ENCODE measurements at places on chromosomes 2 and 18.

DNA sequence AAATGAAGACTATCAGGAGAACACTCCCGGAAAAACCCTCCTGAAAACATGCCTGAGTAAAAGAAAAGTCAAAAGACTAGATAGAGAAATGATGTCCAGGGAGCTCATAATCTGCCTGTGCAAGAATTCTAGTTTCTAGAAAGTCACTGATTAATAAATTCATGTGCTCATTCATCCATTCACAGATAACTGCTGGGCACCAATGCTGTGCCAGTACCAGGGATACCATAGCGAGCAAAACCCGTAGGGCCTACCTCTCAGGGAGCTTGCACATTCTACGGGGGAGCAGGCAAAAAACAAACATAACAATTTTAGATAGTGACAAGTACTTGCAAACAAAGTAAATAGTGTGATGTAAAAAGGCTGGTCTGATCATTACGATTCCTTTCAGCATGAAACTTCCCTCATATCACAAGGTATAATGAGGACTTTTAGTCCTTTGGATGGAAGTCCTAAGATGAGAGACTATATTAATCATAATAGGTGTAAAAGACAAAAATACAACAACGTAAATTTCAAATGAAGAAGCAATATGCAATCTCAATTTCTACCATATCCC lies 289.9 kb downstream of the AFF3 start:
- no peak for DNase-seq

DNA sequence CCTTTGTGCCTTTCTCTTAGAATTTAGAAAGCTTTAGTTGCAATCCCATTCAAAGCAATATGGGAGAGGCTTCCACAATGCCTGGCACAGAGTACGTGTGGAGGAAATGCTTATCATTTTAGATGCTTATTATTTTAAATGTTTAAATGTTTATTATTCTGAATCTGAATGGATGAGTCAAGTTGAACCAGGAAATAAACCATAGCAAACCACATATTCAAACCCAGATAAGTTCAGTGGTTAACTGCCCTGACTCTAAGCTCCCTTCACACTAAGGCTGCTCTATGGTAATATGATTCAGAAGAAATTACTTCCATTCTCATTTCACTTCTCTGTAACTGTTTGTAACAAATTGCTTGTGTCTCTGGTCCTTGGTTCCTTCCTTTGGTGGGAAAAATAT lies 5.2 kb upstream of the PPP4R1 start:
- DNase-seq = no peak

GRCh38 chr2:28250006-28250405 lies 142.7 kb upstream of the FOSL2 start:
- DNase-seq = no peak

- DNase-seq = no peak
Observed at GRCh38 chr2:27079233-27080139, 1.1 kb downstream of the EMILIN1 start.

DNA sequence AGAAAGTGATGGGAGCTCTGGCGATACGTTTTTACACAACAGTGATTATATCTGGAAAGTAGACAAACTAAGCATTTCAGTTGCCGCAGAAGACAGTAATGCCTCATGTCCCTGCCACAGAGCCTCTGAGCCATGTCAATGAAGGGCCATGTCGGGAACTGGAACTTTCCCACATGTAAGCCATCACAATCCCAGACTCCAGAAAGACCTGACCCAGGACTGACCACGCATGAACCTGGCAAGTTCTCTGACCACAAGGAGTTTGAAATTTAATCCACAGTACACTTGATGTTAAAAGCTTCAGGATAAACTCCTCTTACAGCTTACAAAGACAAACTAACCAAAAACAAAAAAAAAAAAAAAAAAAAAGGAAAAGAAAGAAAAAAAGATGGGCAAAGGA lies 267.3 kb downstream of the SLC8A1 start:
- no peak for DNase-seq

GRCh38 chr18:22211657-22212056 lies 42.3 kb downstream of the GATA6 start:
- DNase-seq = no peak

DNA sequence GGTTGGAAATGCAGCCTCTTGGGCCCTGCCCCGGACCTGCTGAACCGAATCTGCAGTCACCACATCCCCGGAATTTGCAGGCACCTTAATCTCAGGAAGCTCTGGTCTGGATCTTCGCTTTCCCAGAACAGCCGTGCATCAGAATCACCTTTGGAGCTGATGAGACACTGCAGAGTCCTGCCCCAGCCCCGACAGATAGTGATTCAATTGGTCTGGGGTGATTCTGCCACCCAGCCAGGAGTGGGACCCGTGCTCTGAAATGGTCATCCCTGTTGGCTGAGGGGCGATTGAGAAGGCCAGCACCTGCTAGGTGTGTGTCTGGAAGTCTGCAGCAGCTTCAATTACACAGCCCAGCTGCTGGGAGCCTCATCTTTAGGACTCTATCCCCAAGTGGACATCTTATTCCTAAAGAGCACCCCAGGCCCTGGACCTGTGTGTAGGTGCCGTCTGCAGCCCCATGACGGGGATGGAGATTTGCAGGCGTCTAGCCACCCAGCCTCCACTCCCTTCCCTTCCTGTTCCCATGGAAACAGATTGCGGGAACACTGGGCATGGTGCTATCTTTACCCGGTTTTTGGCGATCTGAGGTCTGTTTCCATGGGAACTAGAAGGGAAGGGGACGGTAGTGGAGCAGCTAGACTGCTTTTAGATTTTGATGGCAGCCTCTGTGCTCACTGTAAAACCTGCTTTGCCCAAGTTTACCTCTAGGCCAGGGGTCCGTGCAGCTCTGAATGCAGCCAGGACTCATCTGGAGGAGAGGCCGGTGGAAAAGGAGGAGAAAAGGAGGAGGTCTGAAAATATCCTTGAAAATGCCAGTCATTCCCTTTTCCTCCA lies 156.1 kb downstream of the LDLRAD4 start:
- peak; percentile 90 for DNase-seq

- DNase-seq = no peak
Observed at GRCh38 chr18:70956554-70956953, 667.7 kb downstream of the SOCS6 start.

DNA sequence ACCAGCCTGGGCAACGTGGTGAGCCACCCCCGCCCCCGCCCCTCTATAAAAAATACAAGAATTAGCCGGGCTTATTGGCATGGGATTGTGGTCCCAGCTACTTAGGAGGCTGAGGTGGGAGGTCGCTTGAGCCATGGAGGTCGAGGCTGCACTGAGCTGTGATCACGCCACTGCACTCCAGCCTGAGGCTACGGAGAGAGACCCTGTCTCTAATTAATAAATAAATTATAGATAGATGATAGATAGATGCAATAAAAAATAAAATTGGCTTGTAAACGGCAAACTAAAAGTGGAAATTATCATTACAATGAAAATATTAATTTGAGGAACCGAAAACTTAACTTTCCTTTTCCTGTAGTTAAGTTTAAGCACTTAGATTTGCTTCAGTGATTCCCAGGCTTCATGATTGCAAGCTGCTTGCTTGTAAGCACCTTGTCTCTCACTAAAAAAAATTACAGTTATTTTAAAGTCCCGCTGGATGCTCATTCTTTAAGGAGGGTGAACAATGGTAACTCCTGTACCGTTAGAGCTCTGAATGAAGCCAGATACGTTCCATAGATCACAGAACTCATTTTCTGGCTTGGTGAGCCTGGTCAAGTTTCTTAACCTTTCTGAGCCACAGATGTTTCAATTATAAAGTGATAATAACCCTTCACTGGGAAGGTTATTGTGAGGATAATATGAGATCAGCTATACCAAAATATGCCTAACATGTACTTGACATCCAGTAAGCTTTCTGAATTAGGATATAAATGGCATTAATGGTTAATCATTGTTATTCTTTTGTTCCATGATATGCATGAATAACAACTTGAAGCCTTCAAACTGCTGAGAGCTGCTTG lies 9.3 kb upstream of the NARS1 start:
- DNase-seq = no peak
